ENCODE measurements at places on chromosomes 6 and 20.

- DNase-seq = no peak
Measured at GRCh38 chr6:30882759-30883684, 1.3 kb upstream of the DDR1 start.

DNA sequence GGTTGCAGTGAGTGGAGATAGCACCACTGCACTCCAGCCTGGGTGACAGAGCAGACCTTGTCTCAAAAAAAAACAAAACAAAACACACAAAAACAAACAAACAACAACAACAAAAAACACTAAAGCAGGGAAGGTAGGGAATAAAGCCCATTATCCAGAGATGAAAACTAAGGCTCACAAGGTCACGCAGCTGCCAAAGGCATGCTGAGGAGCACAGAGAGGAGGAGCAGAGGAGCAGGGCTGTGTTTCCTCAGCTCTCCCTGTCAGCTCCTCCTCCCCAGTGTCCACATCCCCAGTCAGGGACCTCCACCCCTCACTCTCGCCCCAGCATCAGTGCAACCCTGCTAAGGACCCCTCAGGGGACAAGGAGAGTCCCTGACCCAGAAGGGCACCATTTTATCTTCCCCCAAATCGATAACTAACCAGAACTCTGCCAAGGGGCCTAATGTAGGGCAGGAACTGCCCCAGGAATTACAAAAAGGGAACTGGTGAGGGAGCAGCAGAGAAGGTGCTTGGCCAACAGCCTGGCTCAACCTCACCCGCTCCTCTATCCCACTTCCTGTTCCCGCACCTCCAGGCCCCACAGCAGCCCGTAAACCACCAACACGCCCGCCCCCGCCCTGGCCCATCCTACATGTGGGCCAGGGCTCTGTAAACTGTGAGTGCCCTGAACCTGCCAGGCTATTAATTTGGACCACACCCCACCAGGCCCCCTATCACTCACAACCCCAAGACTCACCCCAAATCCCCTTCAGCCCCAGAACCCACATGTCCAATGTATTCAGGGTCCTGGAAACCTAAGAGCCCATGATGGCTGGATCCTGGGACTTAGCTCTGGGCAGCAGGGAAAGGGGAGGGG, 9.0 kb downstream of the TEAD3 start:
- DNase-seq = no peak

DNA sequence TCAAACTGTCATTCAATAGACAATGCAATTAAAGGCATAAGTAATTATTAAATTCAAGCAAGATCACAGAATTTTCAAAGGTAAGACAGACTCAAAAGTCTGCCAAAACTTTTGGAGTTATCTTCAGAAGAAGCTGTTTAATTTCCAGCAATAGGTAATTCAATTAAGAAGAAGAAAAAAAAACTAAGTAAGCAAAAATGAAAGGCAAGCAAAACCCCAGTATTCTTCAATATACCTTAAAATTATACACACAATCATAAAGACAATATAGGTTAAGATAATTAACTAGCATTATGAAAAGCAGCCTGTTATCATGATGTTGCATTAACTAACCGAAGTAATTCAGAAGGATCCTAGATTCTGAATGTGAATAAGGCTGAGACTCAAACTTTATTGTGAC, 3.5 kb downstream of the LATS1 start:
- DNase-seq = no peak

DNA sequence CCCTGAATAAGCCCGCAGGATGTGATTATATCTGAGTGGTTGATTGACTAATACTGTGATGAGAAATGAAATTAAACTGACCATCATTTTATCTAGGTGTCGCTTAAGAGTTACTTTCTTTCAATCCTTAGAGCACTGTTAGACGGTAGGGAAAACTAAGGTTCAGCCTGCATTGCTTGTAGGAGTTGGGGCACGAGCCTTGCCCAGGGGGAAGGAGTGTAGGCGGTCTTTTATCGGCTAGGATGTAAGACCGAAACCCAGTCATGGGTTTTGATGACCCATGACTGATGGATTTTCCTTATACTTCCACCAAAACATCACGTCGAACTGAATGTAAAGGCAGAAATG, 392 bp upstream of the TASP1 start:
- DNase-seq = no peak

- DNase-seq = no peak
Measured at GRCh38 chr20:32333181-32333987, 24.7 kb upstream of the ASXL1 start.

- no peak for DNase-seq
Measured at GRCh38 chr6:47254906-47255305, 54.8 kb downstream of the TNFRSF21 start.

DNA sequence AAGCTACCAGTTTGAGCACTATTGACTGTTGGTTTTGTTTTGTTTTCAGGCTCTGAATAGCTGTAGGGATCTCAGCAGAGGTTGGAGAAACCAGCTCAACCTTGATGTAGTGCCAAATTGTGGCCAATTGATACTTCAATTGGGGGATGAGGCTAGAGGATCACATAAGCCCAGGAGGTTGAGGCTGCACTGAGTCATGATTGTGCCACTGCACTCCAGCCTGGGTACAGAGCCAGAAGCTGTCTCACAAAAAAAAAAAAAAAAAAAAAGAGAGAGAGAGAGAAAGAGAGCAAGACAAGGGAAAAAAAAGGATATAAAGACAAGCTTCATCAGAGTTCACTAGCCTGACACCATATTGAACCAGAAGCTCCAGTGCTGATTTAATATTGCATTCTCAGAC, 702.1 kb downstream of the FRK start:
- DNase-seq = no peak

DNA sequence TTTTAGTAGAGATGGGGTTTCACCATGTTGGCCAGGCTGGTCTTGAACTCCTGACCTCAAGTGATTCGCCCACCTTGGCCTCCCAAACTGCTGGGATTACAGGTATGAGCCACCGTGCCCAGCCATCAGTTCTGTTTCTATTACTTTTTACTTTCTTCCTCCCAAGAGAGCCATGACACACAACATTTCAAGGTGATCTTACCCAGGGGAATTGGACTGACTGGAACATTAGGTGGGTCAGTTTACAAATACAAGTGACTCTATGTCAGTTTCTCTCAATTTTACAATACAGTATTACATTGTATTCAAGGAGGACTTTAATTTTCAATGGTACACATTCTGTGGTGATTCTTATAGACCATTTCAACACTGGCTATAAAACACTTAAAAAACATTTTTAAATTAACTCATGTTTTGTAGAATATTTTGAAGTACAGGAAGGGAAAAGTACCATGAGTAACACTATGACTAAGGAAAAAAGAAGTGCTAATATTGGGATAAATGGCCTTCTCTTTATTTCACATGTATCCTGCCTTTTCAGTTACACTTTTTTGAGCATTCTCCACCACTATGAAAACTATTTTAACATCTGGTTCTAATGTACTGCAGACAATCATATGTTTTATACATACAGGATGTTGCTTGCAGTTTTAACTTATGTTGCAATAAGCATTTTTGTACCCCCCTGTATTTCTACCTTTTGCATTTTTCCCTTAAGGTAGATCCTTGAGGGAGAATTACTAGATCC, 8.4 kb downstream of the TPBG start:
- DNase-seq = no peak

- DNase-seq = peak; percentile 85
Measured at GRCh38 chr6:97361286-97361685, 78.3 kb upstream of the MMS22L start.

- DNase-seq = no peak
Measured at GRCh38 chr6:81465859-81466258, 286.6 kb downstream of the TENT5A start.

DNA sequence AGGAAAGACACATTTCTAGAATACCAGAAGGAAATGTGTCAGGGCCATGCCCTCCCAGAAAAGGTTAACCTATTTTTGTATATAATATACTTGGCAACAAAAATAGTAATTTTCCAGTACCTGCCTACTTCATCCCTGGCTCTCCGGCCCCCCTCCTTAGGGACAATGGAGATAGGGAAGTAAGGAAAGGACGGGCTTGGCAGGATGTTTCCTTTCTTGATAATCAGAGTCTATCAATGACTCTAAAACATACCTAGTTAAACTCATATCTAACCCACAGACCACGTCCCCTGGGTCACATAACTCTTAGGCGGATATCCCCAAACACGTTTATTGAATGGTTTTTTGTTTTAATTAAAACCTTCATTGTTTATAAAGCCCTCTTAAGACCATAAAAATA, 11.8 kb downstream of the UQCC2 start:
- DNase-seq = no peak

- DNase-seq = peak; percentile 8
Measured at GRCh38 chr20:16459019-16459700, 114.1 kb downstream of the KIF16B start.

DNA sequence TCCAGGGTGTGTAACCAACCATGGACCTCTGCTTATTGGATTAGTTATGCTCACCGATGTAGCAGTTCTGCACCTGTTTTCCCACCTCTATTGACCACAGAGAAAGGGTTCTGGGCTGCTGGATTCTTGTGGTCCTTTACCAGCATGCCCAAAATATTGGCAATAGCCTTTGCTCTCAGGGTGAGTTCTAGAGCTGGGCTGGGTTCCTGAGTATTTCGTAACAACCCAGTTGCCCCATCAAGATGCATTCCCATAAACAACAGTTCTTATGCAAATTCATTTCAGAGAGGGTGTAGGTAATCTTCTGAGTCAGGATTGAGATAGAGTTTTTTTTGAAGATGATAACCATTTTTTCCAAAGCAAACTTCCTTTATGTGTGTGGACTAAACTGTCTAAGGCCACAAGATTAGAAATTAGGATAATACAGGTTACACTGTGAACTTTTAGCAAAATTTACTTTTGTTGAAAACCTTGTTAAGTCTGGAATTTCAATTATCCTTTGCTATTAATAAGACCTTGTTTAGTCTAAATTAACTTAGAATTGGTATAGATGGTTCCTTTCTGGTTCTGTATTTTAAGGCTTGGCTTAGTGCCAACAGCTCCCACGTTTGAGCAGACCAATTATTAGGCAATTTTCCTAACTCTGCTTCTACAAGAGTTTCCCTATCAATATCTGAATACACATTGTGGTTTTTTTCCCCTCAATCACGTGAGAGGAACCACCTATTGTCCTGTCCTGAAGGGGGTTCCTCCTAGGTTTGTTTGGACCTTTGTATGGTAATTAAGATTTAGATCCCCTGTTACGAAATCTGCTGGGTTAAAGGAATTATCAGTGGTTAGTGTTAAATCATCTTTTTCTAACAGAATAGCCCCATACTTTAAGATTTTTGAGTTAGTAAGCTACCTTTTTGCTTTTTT, 46.1 kb downstream of the TBX18 start:
- no peak for DNase-seq

- DNase-seq = no peak
Measured at GRCh38 chr6:142380626-142381025, 78.8 kb downstream of the ADGRG6 start.

- no peak for DNase-seq
Measured at GRCh38 chr6:109693111-109693510, 2.0 kb downstream of the FIG4 start.

DNA sequence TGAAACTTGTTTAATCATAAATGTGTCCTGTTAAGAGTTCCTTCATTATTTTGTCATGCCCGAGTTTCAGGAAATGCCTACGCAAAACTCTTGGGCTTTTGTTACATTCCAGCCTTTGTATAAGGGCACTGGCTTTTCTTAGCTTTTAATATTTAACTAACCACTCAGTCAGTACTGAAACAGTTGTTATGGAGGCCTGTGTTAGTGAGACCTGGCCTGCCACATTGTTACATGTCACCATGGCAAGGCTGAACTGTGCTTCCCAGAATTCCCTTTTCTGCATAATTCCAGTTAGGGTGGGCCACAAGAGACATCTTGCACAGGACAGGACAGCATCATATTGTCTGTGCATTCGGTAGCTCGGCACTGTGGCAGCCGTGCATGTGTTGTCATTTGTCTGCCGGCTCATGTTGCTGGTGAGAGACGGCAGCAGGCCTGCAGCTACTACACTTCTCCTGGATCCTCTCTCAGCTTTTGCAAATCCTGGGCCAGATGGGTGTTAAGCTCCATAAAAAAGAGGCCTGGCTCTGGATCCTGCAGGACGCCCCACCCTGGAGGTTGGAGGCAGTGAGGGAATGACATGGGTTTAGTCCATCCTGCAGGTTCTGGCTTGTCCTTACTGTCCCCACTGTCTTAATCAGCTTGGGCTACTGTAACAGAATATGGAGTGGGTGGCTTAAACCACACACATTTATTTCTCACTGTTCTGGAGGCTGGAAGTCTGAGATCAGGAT, 128.8 kb upstream of the DTNBP1 start:
- no peak for DNase-seq

GRCh38 chr6:137749696-137750211, 117.3 kb upstream of the TNFAIP3 start:
- no peak for DNase-seq

GRCh38 chr6:168698923-168699322, 257.9 kb downstream of the SMOC2 start:
- DNase-seq = no peak

DNA sequence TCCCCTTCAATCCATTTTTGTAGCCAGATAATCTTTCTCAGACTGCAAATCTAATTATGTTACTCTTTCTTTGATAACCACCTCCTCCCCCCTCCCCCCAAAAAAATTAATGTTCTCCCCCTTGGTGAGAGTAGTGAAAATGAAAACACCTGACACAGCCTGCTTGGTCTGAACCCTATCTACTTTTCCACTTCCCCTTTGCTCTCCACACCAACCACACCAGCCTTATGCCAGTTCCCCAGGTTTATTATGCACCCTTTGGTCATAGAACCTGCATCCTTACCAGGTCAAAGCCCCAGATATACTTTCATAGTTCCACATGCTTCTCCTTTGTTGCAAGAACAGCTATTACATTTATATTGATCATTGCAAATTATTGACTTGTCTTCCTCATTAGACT, 19.4 kb downstream of the PFDN4 start:
- DNase-seq = no peak

- DNase-seq = no peak
Measured at GRCh38 chr6:47105469-47106178, 63.5 kb upstream of the ADGRF1 start.

GRCh38 chr6:130547723-130548122, 181.9 kb downstream of the TMEM200A start:
- no peak for DNase-seq

DNA sequence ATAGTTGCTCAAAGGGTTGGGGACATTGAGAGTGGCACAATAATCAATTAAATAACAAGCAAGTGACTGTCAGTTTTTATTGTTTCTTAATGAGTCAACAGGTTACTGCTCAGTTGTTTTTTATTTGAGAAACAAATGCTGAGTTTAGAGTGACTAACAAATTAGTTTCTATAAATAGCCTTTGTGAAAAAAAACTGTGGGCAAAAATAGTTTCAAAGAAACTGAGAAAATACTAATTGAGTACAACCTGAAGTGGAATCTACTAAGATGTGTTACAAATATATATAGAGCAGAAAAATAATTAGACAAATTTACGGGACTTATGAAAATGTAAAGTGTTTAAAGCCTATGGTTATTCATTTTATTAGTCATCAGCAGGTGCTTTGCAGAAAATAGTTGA, 22.3 kb downstream of the BEND6 start:
- DNase-seq = no peak

DNA sequence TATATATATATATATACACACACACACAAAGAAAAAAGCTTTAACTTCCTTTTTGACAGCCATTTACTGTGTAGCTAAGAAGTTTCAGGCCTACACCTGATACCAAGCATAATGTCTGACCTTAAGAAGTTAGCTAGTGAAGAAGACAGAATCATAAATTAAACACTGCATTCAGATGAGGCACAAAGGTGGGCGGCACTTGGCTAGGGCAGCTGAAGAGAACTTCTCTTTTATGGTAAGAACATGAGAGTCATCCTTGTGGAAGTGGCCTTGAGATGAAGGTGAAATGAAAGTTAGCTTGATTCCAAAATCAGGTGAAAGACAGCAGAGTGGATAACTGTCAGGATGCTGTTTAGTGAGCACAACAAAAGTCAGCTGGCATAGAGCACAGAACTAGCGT, 46.5 kb downstream of the HTR1B start:
- DNase-seq = no peak

All from LNCaP clone FGC (cell line).